ENCODE measurements at places on chromosomes 1 and 21. TPM values are rescaled to one million over a fixed set of nuclear protein-coding genes. Genes with fewer than 3 reads are reported as not detected.

GJA4 gene
- total RNA-seq, result not detected

ZYG11A gene
- total RNA-seq, result 4.2 TPM

CATSPER4 gene
- total RNA-seq, result not detected

LAD1 gene
- total RNA-seq, result 3.6 TPM

SYCP1 gene
- total RNA-seq, result not detected

THEMIS2 gene
- 0.41 TPM for total RNA-seq

HUNK gene
- 11.2 TPM for total RNA-seq

SPATA6 gene
- total RNA-seq, result 2.9 TPM

IRF2BP2 gene
- total RNA-seq, result 40.0 TPM
